ENCODE measurements at places on chromosomes 11 and 22.

DNA sequence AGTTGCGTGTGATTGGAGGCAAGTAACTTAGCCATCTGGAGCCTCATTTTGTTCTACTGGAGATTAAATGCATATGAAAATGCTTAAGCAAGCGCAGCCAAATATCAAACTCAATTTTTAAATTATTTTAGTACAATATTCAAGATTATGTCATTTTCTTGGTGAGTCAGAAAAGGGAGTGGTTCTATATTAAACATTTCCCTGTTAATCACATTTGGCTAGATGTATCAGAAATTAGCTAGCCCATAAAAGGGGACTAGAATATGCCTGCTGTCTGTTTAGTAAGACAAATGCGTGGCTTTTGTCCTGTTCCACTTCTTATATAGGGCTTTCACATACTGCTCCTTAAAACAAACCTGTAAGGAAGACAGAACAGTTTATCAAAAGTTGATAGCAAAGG is 35.0 kb upstream of the BMAL1 start:
- no peak for DNase-seq

DNA sequence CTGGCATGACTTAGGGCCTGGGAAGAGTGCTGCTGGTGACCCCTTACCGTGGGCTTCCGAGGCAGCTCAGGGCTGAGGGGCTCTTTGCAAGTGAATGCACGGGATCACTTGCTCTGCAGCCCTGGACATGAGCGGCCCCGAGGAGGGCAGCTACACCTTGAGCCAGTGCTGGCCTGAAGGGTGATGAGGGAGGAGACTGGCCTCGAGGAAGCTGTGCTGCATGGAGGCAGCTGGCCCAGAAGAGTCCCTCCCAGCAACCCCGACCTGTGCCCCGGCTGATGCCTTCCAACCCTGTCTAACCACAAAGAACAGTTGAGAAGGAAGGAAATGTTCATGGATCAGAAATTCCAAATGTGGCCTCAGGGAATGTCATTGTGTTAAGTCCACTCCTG is 45.2 kb downstream of the TBX1 start:
- no peak for DNase-seq

- DNase-seq: peak; percentile 86
These were observed 6.7 kb upstream of the AHNAK start for GRCh38 chr11:62553080-62553838.

DNA sequence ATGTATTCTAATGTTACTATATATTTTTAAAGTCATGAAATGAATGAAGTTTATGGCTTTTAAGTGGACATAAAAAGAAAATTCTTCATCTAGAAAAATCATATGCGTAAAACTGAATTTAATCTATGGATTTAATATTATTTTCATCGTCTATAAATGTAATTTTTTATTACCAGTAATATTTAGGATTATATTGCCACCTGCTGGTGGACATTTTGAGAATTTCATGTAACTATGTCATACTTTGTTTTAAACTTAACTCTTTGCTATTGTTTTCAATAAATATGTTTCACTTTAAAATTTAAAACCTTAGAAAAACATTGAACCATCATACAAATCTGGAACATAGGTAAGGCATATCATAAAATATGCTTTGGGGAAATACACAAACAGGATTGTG is 66.5 kb upstream of the CEP126 start:
- peak; percentile 36 for DNase-seq

- peak; percentile 91 for DNase-seq
These were observed 9.1 kb upstream of the CLCF1 start for GRCh38 chr11:67382276-67383136.

DNA sequence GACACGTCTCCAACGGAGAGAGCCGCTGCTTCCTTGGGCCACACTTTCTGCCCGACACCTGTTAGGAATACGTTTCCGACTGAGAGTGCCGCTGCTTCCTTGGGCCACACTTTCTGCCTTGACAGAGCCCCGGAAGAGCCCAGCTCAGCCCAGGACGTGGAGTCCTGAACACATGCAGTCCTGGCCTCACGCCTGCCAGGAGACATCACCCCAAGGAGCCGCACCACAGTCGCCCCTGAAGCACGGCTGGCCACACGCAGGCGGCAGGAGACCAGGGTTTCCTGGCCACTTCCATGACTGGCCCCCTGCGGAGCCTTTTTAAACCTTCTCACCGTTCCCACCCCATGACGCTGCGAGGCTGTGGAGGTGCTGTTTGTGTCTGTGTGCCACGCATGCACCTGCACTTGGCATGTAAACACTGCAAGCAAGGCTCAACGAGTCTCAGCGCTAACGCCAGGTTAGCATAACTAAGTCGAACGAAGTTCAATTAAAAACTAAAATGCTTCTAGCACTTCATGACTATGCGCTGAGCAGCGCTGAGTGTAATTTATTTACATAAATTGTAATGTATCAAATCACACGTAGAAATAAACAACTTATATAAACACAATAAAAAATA is 8.8 kb downstream of the TOLLIP start:
- DNase-seq: no peak

GRCh38 chr11:68838572-68838964 is 3.1 kb downstream of the CPT1A start:
- DNase-seq: peak; percentile 93

- peak; percentile 66 for DNase-seq
These were observed 17.0 kb upstream of the WDR74 start for GRCh38 chr11:62856333-62856895.

GRCh38 chr11:313787-314553 is at the start of gene IFITM1:
IFITM1 (plus strand) TSS chr11:314040; CDS start chr11:314171, 131 bp downstream.
- DNase-seq: peak; percentile 93

- no peak for DNase-seq
These were observed 505 bp downstream of the ZNF214 start for GRCh38 chr11:7019500-7020182.

- no peak for DNase-seq
These were observed 1025.2 kb downstream of the TBC1D22A start for GRCh38 chr22:47787501-47788227.

- no peak for DNase-seq
These were observed 7.3 kb downstream of the SREBF2 start for GRCh38 chr22:41840216-41840615.

GRCh38 chr22:20569059-20570058 is 61.9 kb downstream of the MED15 start:
- no peak for DNase-seq

GRCh38 chr11:115566180-115566764 is 62.1 kb upstream of the CADM1 start:
- DNase-seq: no peak

DNA sequence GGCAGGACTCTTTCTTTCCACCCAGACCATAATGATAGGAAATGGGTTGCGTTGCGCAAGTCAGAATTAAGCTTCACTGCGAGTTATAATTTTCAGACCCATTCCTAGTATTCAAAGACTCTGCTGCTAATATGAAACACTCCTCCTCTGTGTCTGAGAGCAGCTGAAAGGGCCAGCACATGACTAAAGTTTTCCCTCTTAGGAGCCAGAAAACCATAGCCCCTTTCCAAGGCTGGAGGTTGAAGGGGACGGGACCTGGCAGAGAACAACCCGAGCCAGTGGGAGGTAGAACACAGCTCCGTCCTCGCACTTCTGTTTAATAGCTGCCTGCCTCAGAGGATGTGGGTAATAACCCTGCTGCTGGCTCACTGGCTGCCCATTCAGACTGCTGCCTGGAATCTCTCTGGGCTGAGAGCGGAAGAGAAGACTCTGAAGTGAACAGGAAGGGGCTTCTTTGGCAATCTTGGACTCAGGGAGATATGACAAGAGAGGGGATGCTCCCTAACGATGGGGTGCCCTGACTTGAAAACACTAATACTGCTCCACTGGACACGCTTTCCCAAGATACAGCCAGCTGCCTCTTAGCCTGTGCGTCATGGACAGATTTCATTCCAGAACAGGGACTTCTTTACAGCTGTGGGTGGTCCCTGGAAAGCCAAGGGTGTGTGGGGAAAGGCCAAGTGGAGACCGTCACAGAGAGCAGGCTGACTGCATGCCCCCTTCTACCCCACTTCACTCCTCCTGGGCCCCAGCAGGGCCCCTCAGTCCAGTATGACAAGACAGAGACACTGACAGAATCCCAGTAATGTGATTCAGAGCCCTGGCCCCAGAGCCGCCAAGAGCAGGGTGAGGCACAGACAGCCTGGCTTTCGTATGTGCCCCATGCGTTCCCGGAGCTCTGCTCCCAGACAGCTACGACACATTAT is 156.9 kb downstream of the FEZ1 start:
- DNase-seq: no peak

DNA sequence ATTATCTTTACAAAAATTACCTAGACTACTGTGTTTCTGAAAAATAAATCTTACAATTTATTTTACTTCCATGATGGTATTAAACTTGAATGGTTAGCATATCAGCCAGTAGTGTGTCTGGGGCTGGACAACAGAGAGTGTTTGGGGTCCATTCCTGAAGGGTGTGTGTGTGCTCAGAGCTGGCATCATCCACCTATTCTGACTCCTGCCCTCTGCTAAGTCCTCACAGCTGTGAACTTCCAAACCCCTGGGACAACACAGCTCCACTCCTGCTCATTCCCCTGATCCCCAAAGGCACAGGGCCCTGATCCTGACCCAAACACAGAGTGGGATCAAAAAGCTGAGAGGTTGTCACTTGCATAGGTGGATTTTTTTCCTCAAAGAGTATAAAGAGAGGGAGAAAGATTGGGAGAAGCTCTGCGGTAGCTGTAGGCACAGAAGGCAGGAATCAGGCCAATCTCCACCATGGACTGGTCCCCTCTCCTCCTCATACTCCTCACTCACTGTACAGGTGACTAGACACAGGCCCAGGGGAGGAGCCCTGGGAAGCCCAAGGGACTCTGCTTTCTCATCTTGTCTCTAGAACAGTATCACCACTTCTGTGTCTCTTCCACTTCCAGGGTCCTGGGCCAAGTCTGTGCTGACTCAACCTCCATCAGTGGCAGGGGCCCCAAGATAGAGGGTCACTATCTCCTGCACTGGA is 55.7 kb upstream of the TOP3B start:
- no peak for DNase-seq

- DNase-seq: peak; percentile 71
These were observed 504 bp downstream of the CFL1 start for GRCh38 chr11:65857500-65857852.

Measured in OCI-M1 (cell line).